ENCODE measurements at places on chromosomes 11 and 22.

DNA sequence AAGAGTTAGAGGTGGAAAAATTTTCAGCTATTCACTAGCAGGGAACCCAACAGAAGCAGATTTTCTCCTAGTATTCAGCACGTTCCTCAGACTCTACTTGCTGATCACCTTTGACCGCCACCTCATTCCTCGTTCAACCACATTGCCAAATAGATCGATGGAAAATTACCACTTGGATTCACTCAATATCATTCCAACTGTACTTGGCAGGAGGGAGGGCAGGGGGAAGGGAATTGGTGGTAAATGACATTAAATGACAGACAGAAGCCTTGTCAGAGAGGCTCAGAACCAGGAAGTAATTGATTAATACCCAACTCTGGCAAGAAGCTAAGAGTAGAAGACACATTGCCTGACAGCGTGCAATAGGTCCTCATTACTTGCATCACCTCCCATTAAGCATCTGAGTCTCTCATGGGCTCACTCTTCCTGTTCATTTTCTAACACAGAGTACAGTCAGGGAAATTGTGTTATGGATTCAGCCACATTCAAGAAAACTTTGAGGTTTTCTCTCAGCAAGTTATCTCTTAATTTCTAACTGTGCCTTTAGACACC lies 240.5 kb upstream of the FAT3 start:
- no peak for DNase-seq

GRCh38 chr11:85021058-85021457 lies 606.1 kb downstream of the DLG2 start:
- DNase-seq = no peak

DNA sequence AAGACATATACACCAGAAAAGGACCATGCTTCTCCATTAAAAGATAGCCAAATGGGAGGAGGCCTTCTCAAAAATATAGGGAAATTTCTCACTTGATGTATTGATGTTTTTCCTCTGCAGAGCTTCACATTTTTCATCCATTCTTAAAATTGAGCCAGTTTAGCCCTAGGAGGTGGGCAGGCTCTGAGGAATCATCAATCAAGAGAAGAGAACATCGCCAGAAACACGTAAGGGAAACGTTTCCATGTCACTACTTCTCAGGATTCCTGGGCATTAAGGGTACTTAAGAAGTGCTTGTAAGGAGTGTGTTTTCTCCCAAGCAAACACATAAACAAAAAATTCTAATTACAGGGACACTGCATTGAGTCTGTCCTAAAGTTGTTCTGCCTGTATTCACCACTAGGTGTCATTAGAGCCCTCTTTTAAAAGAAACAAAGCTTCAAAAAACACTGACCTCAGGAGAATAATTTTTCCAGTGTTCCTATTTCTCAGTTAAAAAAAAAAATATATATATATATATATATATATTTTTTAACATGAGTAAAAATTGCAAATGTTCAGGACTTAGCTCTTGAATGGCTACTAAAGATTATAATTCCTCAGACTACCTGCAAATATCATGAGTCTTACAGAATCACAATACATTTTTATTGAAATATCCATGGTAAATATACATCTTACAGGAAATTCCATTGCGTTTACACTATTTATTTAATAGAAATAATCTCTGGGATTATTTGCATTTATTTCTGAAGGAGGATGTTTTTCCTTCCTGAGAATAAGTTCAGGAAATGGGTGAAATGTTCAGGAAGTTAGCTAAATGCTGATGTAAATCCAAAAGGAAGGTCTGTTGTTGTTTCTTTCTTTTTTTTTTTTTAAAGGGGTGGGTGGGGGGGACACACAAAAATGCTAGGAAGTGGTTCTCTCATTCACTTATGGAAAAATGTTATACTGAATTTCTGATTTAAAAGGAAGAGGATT lies 16.0 kb downstream of the FZD4 start:
- DNase-seq = no peak

- no peak for DNase-seq
Observed at GRCh38 chr22:24412274-24412673, 15.1 kb upstream of the ADORA2A start.

- DNase-seq = no peak
Observed at GRCh38 chr11:30710221-30710620, 124.1 kb upstream of the MPPED2 start.

GRCh38 chr22:46977656-46978343 lies 215.3 kb downstream of the TBC1D22A start:
- DNase-seq = no peak

- DNase-seq = no peak
Observed at GRCh38 chr11:23111527-23111926, 251.3 kb upstream of the CCDC179 start.

DNA sequence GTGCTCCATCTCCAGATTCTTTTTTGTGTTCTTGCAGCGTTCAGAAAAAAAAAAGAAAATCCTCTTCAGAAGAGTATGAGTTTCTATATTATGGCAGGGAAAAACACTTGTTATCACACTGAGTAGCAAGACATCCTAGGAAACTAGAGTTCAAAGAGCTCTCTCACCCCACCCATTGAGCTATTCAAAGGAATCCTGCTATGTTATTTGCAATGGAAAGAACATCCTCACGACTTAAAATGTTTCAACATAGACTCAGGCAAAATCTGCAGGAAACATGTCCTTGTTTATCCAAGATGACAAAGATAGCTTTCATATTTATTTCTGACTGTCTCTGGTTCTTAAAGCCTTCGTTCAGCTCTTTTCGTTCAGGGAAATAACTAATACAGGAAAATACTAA lies 331.6 kb upstream of the ANO5 start:
- no peak for DNase-seq

Measured in HEK293T (cell line).